ENCODE measurements at places on chromosomes 7 and 10.

DNA sequence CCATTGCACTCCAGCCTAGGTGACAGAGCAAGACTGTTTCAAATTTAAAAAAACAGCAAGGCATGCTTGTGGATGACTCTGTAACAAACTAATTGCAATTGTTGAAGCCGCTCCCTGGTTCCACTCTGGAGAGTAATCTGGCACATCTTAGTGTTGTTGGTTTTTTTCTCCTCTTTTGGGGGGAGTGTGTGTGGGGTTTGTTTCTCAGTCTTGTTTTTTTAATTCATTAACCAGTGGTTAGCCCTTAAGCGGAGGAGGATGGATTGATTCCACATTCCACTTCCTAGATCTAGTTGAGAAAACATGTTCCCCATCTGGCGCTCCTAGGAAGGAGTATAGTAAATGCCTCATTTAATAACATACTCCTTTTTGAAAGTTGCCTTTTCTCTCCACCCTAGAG, 8.6 kb upstream of the ZNF713 start:
- DNase-seq, result no peak

DNA sequence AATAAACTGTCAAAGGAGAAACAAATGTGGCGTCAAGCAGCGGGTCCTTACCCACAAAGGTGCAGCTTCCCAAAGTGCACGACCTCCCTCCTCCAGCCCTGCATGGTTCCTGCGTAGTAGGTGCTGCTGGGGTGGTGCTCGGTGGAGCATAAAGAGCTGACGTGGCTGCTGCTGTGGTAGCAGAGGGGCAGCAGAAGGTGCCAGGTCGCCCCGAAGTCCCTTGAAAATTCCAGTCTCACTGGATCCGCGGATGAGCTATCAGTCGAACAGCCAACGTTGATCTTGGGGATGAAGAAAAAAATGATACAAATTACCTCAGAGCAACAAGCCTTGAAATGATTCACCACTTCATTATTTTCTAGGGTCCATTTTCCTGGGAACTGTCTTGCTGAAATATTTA, 105.0 kb upstream of the SLC26A5 start:
- no peak for DNase-seq

DNA sequence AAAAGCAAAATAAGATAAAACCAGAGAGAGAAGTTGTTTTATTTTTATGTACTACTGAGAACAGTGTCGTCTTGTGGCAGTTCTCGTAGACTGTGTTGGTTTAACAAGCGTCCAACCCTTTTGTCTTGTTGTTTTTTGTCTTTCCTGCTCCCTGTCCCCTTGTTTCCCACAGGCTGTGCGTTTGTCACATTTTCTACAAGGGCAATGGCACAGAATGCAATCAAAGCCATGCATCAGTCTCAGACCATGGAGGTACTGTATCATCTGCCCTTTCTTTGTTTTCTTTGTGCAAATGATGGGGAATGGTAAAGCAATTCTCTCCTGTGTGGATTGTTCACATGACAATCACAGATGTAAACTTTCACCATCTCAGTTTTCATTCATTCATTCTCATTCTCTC, 248.8 kb downstream of the CELF2 start:
- no peak for DNase-seq

GRCh38 chr10:326350-326749, 191.1 kb downstream of the ZMYND11 start:
- no peak for DNase-seq

GRCh38 chr7:16421333-16422102, at the start of gene CRPPA:
TSS of gene CRPPA (minus strand) at chr7:16421538. CDS start at chr7:16421322, 216 bp downstream.
- peak; percentile 63 for DNase-seq

- DNase-seq, result no peak
Observed at GRCh38 chr7:136998495-136998894, 130.0 kb downstream of the CHRM2 start.

- DNase-seq, result no peak
Observed at GRCh38 chr10:133361227-133361626, 3.4 kb upstream of the FUOM start.

DNA sequence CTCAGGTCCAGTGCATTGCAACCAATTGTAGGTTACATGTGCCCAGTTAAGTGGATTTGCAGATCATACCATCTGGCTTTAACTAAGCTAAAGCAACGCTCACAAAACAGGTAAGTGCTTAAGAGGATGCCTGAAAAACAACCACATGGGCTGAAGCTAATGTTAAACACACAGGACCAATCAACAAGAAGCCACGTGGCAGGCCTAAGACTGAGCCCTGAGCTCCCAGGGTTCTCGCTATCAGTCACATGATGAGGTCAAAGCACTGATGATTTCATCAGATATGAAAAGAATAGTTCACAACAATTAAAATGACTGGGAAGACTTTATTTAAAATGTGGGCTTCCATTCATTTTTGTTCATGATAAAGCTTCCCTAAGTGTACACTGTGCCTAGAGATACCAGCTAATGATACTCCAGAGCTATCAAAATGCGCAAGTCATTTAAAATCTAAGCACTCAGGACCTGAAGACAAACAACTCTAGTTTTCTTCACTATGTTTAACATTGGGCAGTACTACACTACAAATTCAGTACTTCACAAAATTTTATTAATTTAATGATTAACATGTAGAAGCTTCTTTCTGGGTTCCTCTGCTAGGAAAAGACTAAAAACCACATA, 90.6 kb downstream of the PIP4K2A start:
- no peak for DNase-seq

- DNase-seq, result no peak
Observed at GRCh38 chr10:103038570-103038969, 120.5 kb downstream of the CNNM2 start.

- no peak for DNase-seq
Observed at GRCh38 chr10:3619241-3619640, 165.8 kb downstream of the KLF6 start.

DNA sequence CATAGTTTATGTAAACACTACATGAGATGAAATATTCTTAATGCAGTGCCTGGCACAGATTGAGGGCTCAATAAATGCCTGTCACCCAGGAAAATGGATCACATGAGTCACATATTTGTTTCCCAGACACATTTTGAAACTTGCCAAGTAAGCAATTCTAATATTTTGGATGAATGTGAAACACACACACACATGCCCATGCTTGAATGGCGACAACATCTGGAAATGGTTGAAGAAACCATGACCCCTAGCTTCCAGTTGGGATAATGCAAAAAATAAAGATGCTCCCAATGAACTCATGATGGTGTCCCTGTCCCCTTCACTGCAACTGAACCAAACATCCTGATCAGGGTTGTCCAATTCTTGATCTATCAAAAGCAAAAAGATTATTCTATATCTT, 797.3 kb downstream of the XPNPEP1 start:
- DNase-seq, result no peak

GRCh38 chr7:28942168-28942567, 16.0 kb downstream of the TRIL start:
- DNase-seq, result no peak

DNA sequence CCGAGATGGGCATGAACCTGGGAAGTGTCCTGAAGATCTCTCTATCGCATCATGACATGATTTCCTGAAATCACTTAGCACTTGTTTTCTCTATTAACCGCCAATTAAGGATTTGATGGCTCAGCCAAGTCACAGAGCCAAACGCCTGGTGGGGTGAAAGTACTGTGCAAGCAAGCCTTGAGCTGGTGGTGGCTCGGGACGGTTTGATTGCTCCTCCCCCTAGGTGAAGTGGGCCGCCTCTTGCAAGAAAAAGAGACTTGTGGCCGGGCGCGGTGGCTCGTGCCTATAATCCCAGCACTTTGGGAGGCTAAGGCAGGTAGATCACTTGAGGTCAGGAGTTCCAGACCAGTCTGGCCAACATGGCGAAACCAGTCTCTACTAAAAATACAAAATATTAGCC, 50.3 kb downstream of the COL26A1 start:
- no peak for DNase-seq

DNA sequence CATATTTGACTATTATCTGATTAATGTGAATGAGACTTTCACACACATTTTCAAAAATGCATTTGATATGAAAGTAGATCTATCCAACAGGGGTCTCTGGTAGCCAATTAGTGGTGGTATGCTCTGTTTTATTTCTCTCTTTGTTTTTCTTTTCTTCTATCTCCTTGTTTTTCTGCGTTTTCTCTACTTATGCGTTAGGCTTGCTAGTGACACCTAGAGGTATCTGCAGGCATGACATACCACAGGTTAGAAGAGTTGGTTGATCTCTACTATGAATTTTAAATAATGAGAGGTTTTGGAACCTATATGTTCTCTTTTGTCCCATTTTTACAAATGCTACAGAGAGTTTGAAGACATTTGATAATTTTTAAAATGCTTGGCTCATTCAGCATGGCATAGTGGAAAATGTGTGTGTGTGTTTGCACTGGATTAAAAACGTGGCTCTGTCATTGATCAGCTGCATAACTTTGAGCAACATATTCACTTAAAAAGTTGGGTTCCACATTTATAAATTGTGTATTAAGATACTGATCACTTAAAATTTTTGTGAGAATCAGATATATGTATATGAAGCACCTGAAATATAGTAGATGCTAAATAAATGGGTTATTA, 28.1 kb upstream of the PLXDC2 start:
- DNase-seq, result peak; percentile 29

GRCh38 chr7:6398943-6399342, 48.8 kb downstream of the DAGLB start:
- DNase-seq, result no peak

- no peak for DNase-seq
Observed at GRCh38 chr7:38880454-38880853, 28.5 kb downstream of the VPS41 start.

DNA sequence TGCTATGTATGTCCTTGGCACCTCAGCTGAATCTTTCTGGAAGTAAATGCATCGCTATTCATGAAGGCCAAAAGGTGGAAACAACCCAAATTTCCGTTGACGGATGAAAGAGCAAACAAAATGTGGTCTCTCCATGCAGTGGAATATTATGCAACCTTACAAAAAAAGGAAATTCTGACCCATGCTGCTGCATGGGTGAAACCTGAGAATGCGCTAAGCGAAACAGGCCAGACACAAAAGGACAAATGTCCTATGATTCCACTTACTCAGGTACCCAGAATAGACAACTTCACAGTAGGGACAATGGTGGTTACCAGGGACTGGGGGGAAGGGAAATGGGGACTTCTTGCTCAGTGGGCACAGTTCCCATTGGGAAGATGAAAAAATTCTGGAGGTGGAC, 158.8 kb downstream of the CAMK1D start:
- no peak for DNase-seq

- DNase-seq, result peak; percentile 11
Observed at GRCh38 chr10:24721229-24722106, 2.2 kb downstream of the ARHGAP21 start.
